ENCODE measurements at places on chromosomes 7 and 10.

GRCh38 chr7:152158801-152159587 lies 133.5 kb downstream of the GALNT11 start:
- no peak for DNase-seq

DNA sequence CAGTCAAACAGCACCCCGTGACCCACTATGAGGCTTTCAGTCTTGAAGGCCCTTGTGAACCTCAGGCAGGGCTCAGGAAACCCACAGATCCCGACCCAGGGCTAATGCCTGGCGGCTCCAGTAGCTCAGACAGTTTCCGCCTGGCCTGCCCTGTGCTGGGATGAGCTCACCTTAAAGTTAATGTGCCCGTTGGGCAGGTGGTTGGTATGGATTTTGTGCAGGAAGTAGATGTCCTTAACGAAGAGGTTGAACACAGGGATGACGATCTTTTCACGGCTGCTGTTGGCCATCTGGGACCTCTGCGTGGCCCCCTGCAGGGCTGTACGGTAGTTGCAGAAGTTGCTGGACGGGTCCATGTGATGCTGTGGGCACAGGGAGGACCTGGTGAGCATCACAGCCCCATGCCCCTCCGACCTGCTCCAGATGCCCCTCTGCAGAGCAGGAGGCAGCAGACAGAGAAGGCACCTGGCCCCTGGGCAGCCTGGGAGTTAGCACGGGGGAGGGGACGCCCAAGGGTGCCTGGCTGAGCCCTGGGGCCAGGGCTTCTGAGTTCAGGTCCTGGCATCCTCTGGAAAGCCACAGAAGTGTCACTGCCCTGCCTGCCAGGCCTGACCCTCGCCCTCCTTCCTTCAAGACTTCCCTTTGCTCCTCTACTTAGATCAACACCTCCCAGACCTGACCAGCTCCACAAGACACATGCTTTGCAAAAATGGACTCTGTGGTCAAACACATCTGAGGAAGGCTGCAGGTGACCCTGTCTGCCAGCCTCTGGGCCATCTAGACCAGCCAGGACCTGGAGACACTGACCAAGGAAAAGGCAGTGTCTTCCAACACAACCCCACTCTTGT lies 59.8 kb downstream of the CSGALNACT2 start:
- DNase-seq: peak; percentile 17

DNA sequence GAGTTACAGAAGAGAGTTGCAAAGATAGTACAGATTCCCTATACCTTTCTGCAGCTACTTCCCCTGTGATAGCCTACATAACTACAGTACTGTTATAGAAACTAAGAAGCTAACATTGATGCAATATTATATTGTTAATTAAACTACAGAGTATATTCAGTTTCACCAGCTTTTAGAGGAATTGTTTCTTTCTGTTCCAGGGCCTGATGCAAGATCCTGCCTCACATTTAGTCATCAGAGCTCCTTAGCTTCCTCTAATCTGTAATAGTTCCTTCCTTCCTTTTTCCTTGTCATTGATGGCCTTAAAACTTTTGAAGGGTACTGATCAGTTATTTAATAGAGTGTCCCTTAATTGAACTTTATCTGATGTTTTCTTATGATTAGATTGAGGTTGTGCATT lies 56.8 kb downstream of the SDHAF3 start:
- DNase-seq: peak; percentile 25

DNA sequence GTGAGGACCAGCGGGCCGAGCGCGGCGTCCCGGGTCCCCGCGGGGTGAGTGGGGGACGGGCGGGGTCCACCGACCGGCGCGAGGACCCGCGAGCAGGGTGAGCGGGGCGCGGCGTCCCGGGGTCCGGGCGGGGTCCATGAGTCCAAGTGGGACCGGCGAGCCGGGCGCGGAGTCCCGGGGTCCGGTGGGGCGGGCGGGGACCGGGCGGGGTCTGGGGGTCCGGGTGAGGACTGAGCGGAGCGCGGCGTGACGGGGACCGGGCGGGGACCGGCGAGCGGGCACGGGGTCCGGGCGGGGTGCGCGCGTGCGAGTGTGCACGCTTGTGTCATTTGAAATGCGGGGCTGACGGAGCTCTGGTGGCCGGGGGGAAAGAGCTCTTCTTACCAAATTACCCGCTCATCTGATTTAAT lies 765 bp downstream of the CELF2 start:
- no peak for DNase-seq

DNA sequence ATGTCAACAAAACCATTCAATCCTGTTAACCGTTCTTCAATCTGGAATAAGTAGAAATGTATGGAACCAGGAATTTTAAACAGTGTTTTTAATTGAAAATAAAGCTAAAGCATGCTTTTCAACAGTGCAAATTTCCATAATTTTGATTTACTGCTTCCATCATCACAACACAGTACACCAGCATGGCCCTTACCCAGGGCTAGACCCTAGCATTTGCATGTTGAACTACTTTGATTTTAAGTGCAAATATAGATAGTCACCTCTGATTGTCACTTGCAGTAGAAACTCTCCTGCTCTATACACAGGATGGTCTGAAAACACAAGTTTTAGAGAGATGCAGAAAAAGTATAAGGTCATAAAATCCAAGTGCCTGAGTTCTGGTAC lies 12.1 kb downstream of the SKIDA1 start:
- DNase-seq: no peak

DNA sequence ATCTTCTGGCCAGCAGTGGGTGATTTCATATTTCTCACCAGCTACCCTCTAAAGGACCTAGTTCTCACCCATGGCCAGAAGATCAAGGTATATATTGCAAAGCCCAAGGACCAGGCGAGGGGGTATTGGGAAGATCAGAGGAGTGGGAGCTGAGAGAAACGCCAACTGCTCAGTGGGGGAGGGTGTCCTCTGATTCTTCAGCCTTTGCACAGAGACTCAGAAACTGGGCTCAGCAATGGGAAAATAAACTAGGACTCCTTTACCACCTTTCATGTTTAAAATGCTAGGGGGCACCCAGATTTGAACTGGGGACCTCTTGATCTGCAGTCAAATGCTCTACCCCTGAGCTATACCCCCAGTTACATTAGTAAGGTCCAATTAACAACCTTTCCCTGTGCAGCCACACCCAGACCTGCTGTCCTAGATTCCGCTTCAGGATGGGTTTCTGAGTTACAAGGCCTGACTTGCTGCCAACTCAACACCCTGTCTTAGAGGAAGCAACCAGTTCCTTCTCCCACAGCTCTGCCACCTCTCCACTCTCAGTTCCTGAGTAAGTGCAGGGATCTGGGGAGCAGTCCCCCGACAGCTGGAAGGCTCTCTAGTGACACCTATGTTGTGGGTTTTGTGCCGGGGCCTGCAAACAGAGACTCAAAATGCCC lies 93.5 kb downstream of the ZNF783 start:
- DNase-seq: peak; percentile 1

DNA sequence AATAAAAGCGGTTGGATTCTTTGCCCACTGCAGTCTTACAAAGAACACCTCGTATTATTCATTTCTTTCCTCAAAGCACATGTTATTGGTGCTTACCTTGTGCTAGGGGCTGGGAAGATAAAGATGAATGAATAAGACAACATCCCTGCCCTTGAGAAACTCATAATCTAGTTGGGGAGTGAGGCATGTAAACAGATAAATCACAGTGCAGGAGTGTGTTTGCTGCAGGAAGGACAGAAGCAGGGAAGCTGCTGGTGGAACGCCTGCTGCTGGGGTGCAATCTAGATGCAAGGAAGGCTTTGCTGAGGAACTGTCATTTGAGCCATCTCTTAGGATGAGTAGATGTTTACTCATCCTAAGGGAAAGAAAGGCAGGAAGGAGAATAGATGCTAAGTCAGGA lies 135.6 kb downstream of the TMEM178B start:
- DNase-seq: peak; percentile 11

- DNase-seq: no peak
Measured at GRCh38 chr10:73099141-73099540, 2.5 kb upstream of the P4HA1 start.

GRCh38 chr10:69786791-69787190 lies 14.9 kb upstream of the COL13A1 start:
- peak; percentile 55 for DNase-seq

DNA sequence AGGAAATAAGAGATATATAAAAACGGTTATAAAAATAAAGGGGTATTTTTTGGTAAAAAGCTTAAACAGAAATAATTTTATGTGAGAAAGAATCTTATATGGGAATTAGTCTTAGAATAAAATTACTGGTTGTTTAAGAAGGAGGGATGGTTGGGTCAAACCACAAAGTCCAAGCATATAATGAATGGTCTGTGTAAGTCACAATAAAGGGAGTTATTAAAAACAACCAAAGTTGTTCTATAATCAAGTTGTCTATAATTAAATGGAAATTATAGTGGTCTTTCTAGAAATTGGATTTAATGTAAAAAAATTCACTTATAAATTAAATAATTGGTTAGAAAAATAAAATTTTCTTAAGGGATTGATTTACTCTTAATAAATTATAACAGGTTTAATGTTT lies 304.8 kb downstream of the POM121L12 start:
- no peak for DNase-seq

- no peak for DNase-seq
Measured at GRCh38 chr7:19508821-19509220, 200.0 kb downstream of the POLR1F start.

GRCh38 chr7:96319439-96319838 lies 2.5 kb downstream of the SLC25A13 start:
- DNase-seq: no peak

DNA sequence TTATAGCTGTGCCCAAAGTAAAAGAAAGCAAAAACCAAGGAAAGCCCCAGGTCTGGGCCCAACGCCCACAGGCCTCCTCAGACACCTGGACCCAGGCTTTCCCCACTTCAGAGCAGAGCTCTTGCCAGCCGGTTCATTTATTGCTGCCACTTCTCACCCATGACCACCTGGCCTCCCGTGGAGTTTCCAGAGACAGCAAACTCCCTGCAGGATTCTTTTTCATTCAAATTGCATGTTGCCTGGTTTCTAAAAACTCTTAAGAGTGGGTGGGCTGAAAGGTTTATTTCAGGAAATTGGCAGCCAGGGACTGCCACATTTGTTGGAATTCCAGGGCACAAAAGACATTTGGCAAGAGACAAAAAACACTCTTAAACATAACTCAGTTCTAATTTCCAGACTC lies 4.7 kb downstream of the VOPP1 start:
- no peak for DNase-seq

DNA sequence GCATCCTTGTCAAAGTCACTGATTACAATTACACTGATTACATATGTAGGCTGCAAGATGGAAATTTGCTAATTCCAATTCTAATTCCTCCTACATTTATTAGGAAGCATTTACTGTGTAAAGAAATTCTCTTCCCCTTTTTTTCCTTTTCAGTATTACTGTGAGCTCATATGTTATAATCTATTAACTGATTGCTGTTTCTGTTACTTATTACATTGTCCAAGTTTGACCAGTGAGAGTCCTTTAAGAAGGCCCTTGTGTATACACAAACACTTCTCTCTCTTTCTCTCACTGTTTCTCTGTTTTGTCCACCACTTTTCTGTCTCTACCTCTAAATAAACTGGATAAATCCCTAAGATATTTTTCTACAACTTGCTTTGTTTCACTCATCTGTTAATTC lies 31.5 kb downstream of the PHF14 start:
- DNase-seq: no peak

- DNase-seq: no peak
Measured at GRCh38 chr7:137755427-137755826, 91.3 kb downstream of the DGKI start.

DNA sequence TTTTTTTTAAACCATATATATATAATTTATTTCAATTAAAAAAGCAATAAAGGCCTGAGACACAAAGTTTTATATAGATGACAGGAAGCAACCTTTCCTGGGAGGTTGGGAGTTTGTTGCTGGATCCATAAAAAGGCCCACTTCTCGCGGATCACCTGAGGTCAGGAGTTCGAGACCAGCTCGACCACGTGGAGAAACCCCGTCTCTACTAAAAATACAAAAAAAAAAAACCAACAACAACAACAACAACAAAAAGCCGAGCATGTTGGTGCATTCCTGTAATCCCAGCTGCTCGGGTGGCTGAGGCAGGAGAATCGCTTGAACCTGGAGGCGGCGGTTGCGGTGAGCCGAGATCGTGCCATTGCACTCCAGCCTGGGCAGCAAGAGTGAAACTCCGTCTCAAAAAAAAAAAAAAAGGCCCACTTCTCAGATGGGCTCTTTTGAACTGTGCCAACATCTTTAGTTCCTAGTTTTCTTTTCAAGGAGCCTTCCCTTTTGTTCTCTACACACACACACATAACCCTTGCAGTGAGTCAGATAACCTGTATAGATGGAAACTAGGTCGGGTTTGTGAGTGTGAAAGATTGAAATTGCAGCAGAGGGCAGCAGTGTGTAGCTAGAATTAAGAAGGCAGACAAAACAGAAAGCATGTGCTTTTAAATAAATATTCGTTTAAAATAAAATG lies 1.2 kb upstream of the SMNDC1 start:
- DNase-seq: peak; percentile 91

DNA sequence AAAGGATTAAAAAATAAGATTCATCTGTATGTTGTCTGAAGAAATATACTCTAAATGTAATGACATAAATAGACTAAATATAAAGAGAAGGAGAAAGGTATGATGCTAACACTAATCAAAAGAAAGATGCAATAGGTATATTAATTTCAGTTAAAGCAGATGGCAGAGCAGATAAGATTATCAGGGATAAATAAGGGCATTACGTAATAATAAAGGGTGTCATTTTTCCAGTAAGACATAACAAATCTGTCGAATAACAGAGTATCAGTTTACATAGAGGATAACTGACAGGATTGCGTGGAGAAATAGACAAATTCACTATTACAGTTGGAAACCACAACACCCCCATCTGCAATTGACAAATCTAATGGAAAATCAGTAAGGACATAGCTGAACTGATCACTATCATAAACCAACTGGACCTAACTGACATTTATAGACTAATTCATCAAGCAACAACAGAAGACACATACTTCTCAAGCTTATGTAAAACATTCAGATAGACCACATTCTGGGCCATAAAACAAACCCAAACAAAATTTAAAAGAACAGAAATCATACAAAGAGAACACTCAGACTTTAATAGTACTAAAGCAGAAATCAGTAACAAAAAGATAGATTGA lies 384.1 kb upstream of the COBL start:
- DNase-seq: no peak

- no peak for DNase-seq
Measured at GRCh38 chr10:3955493-3955892, 170.5 kb upstream of the KLF6 start.
